Skeletal muscle cell (primary cell): ENCODE measurements at places on chromosomes 2 and 18.

DNA sequence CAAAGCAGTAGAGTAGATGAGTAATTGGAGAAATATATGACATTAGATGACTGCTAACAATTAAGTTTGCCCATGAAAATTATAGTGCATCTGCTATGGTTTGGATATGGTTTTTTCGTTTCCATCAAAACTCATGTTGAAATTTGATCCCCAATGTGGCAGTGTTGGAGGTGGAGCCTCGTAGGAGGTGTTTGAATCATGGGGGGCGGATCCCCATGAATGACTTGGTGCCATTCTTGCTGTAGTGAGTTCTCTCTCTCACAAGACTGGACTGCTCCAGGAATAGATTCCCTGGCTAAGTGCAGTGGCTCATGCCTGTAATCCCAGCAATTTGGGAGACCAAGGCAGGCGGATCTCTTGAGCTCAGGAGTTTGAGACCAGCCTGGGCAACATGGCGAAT is 9.7 kb upstream of the CUL3 start:
- DNase-seq, result no peak

GRCh38 chr18:76914314-76914713 is 92.0 kb downstream of the ZNF236 start:
- DNase-seq, result no peak

- no peak for DNase-seq
These were observed 78.8 kb downstream of the ANKRD12 start for GRCh38 chr18:9215221-9215933.

GRCh38 chr2:119901013-119901412 is 111.9 kb upstream of the EPB41L5 start:
- DNase-seq, result no peak

- DNase-seq, result no peak
These were observed 50.6 kb upstream of the RMDN2 start for GRCh38 chr2:37874470-37874869.

DNA sequence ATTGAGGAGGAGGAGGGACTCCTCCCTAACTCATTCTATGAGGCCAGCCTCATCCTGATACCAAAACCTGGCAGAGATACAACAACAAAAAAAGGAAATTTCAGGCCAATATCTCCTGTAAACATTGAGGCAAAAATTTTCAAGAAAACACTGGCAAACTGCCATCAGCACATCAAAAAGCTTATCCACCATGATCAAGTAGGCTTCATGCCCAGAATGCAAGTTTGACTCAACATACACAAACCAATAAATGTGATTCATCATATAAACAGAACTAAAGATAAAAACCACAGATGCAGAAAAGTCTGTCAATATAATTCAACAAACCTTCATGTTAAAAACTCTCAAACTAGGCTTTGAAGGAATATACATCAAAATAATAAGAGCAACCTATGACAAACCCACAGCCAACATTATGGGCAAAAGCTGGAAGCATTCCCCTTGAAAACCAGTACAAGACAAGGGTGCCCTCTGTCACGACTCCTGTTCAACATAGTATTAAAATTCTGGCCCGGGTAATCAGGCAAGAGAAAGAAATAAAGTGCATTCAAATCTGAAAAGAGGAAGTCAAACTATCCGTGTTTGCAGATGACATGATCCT is 1014.3 kb downstream of the CBLN2 start:
- DNase-seq, result no peak

GRCh38 chr2:122210898-122211856 is 455.7 kb downstream of the TSN start:
- no peak for DNase-seq

GRCh38 chr2:190988910-190989309 is 25.1 kb downstream of the STAT1 start:
- DNase-seq, result no peak

DNA sequence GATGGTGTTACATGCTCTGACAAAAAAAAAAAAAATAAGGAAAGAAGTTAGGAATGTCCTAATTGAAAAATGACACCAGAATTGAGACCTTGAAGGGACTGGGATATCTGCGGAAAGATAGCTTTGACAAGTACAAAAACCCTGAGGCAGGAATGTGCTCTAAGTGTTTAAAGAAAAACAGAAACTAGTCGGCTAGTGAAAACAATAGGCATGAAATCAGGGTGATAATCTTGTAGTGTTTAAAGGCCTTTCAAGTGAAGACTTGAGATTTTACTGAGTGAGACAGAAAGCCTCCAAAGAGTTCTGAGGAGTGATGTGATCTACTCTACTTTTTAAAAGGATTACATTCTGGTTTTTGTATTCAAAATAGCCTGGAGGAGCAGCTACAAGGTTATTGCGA is 107.4 kb downstream of the COBLL1 start:
- no peak for DNase-seq

DNA sequence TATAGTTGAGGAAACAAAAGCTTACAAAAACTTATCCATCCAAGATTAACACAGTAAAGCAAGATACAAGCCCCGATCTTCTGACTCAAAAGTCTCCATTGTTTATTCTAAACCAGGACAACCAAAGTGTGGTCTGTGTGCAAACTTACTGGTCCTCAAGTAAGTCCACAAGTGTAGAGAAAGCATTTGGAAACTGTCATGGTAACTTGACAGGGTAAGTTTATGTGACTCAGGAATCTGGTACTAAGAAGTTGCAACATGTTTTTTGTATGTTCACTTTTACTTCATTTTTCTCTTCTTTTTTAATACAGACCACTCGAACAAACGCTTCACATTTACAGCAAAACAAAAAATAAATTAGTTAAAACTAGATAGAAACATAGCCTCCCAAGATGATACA is 9.4 kb downstream of the MBD2 start:
- DNase-seq, result no peak

DNA sequence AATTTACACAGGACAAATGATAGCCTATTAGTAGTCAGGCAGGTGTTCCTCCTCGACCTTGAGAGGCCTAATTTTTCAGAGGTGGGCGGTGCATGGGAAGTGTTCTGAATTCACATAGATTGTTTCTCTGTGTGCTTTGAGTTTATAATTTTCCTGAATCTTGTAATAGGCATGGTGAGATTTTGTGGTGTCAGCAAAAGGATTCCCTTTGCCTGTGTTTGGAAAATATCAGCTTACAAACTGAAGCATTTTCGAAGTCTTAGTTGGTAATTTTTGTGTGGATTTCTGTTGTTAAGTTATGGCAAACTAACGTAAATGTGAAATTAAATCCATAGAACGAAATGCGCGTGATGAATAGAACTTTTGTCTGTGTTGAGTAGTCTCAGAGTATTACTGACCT is 194.0 kb upstream of the RBMS1 start:
- no peak for DNase-seq

GRCh38 chr2:150690870-150691269 is 203.4 kb upstream of the RND3 start:
- peak; percentile 66 for DNase-seq

- no peak for DNase-seq
These were observed 342.9 kb downstream of the SPAG16 start for GRCh38 chr2:213627054-213627710.

GRCh38 chr2:235050980-235051351 is 99.1 kb downstream of the SH3BP4 start:
- DNase-seq, result peak; percentile 65

GRCh38 chr2:121682396-121683298 is 33.4 kb upstream of the CLASP1 start:
- DNase-seq, result no peak

GRCh38 chr2:171217330-171217729 is 56.6 kb upstream of the TLK1 start:
- DNase-seq, result no peak

GRCh38 chr2:128623776-128624761 is 305.4 kb upstream of the HS6ST1 start:
- peak; percentile 83 for DNase-seq

DNA sequence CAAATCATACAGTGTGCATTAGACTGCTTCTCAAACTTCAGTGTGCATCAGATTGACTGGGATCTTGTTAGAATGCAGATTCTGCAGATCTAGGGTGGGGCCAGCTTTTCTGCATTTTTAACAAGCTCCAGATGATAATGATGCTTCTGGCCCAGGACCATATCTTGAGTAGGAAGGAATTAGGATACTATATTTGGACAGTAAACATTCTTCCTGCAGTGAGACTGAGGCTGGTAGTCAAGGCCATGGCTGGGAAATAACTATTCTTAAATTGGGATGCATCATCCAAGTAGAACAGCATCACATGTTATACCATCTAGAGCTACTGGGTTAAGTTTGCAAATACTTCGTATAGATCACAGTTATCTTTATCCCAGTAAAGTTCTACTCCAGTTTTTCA is 28.4 kb upstream of the ARMC9 start:
- DNase-seq, result no peak

DNA sequence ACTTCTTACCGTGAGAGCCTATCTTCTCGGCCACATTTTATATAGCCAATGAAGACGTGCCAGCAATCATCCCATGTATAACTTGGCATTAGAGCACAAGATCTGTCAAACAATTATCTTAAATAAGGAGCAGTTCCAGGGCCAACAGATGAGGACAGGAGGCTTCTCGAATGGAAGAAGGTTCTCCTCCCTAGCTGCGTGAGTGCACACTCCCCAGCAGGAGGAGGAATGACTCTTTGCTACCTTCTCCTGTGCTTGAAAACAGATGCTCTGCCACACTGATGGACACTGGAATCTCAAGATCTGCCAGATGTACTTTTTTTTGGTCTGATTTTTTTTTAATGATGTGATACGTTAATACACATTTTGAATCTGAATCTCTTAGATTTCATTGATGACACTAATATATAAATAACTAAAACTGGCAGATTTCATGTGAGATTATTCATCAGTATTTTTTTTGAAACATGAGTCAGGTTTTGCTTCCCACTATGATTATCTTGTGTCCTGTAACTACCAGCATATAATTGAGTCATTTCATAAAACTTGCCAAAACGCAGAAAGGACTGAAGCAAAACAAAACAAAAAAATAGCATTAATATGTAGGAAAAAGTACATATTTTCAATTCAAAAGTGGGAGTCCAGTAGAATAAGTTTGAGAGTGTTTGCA is 626 bp upstream of the VIT start:
- DNase-seq, result no peak

DNA sequence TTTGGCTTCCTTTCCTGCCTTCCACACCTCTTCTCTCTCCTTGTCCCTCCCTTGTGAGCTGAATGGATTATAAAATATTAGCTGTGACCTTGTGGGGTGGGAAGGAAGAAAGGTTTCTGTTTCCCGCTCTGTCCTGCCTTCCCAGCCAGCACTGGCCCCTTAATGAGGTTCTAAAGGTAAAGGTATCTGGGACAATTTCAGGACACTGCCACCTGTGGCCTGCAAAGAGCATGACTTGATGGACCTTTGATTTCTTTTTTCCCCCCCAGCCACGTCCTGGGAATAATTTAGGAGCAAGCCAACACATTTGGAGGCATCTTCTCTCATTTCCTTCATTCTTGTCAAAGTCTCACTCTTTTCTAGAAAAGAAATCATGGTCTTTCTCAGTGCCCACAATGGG is 246.7 kb upstream of the EPAS1 start:
- no peak for DNase-seq

DNA sequence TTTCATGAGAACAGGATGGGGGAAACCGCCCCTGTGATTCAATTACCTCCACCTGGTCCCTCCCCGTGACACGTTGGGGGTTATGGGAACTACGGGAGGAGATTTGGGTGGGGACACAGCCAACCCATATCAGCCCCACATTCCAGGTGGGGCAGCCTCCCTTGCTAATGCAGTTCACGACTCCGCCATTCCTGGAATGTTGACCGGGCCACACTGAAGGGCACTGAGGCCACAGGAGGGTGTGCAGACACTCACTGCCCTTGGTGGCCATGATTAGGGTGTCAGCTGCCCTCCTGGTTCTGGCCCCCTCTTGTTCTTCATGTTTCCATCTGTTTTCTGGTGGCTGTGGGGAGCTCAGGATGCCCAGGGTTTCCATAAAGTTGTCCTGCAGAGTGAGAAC is 176.3 kb downstream of the TWIST2 start:
- DNase-seq, result no peak

- DNase-seq, result no peak
These were observed 48.4 kb upstream of the ANKRD44 start for GRCh38 chr2:197358931-197359330.

DNA sequence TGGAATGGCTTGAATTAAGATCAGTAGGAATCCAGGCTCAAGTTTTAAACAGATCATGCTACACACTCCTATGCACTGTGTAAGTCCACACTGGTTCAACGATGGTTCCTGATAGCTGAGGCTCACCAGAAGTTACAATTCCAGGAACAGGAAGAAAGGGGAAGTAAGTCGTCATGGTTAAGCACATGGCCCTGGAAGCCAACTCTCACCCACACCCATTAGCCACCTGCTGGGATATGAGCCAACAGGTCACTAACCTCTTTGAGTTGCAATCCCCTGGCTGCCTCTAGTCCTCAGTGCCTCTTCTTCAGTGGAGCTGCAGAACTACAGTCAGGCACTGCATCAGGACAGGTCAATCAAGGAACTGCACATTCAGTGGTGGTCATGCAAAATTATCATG is 133.5 kb downstream of the TMEM182 start:
- no peak for DNase-seq

DNA sequence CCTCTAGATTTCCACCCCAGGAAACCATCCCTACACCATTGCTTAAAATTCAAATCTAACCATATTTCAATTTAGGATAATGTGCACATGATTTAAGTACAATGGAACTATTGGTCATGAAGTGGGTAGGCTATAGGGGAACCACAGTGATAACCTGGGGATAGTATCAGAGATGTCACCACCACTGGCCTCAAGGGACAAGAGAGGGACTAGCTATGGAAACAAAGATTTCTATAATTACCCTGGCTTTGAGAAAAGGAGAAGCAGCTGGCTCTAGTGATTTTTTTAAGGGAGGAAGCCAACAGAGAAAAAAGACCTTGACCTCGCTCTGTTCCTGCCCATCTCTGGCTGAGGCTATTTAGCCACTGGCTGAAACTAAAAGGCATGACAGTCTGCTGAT is 132.0 kb downstream of the MEP1B start:
- DNase-seq, result no peak

GRCh38 chr2:220163486-220163885 is 536.1 kb downstream of the SLC4A3 start:
- DNase-seq, result no peak

- no peak for DNase-seq
These were observed 35.2 kb downstream of the RFX8 start for GRCh38 chr2:101439716-101440115.

DNA sequence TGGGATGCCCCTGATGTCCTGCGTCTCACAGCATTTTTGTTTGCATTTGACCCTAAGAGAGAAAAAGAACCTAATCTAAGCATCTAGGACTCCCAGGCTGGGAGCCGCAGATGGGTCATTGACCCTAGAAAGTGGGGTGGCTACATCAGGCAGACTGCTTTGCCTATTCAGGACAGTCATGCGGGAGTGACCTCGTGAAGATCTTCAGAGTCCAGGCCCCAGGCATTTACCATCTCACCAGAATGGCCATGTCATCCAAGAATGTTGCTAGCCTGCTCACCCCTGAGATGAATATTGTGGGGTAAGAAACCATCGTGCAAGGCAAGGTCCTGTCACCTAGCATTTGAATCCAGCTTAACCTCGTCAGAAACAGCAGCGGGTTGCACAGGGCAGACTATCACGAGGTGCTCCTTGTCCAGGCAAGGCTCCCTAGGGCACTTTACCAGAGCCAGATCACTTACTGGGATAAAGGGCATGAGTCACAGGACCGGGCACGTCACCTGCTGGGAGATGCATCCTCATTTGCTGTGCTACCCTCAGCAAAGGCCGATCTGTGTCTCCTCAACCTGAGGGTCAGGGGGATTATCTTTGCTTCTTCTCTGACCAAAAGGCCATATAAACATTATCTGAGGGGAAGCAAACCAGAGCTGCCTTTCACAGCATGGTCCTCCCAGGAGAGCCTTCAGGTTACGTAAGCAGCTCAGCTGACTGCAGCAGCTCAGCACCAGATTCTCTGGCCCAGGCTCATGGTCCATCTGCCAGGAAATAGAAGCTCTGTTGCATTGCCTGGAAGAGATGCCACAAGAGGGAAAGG is 162.3 kb downstream of the ACKR3 start:
- DNase-seq, result peak; percentile 61
